Eye (tissue), 1 donor: ENCODE measurements at places on chromosomes 16 and 17.
A peak's percentile ranks its signal among the peaks of the same experiment; 100 is the strongest.

DNA sequence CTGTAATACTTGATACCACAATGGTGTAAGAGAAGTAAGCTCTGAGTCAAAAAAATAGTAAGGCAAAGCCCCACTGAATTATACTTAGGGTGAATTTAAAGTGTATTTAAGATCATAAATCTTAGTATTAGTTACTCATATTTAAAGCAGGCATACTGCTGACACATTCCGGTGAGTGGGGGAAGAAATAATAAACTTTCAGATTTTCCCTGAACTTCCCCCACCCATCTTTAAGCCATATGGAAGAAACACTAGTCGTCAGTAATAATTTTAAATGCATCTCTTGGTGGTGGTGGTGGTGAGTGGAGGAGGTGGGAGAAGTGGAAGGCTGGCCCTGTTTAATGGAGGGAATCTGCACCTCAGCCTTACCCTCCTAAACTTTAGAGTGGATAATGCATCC is 20.5 kb downstream of the MPHOSPH6 start:
- no peak for DNase-seq

DNA sequence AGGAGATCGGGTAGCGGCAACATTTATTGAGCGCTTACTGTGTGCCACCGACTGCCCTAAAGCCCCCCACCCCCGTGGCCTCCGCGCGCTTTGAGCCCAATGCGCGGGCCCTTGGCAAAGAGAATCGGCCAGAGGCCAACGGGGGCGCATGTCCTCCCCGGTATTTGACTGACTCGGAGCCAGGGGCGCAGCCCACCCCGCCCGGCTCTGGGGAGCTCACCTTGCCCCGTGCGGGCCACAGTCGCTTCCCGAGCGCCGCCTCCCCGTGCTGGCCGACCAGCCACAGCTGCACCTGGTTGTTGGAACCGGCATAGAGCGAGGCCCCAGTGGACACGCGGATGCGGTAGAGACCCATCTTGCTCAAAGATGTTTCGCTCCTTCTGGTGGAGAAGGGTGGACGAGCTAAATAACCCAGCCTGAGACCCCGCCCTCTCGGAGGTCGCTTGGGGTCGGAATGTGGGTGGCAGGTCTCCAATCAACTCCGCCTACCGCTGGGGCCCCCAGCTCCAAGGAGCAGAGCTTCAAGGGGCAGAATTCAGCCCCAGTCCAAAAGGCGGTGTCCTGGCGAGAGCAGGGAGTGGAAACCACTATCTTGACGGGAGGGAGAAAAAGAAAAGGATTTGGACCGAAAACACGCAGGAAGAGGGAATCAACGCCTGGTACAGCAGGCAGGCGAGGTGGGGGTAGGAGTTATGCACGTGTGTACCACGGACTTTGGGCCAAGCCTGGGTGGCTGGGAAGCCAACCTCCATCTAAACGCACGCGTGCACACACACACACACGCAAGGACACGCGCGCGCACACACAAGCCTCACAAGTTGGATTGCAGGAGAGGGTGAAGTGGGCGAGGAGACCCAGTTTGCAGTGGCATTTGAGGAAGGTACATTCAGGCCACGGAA is at the start of gene ALOX15:
TSS of gene ALOX15 (minus strand) at position 382 of the 899 bp plus-strand sequence. CDS start at position 355, 27 bp downstream.
- peak; percentile 23 for DNase-seq

DNA sequence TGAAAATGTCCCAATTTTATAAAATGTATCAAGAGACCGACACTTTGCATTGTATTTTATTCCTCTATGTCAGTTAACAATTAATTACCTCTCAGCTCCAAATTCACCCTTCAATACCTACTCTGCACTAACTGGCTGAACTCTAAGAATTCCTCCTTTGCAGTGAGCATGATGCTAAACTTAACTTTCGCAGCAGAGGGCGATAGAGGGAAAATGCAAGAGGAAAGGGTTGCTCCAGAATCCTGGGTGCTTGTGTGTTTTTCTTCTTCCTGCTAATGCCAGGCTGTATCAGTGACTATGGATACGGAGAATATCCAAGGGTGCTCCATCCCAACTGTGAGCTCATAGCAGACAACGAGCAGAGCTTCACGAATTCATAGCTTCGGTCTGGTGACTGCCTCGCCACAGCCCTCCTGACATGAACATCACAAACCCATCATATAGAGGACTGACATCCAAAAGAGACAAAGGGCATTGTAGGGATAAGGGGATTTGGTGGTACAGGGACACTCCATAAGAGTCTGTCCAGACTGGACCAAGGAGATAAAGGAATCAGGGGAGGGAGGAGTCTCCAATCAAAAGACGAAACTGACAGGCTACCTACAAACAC is 172.9 kb downstream of the STX8 start:
- DNase-seq: peak; percentile 26

DNA sequence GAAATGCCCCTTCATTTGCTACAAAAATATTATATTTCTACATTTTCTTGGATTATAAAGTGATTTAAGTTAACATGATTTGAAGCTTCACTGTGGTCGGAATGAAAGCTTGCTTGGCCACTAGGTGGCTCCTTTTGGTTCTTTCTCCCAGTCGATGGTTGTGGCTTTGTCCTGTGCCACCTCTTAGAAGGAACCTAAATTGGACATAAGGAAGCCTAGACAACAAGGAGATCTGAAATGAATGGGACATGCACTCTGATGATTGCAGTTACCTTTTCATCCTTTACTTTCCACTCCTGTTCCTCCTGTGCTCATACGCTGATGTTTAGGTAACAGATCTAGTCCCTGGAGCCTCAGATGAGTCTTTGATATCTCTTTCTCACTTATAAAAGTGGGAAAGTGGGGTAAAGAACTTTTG is 39.2 kb downstream of the FTO start:
- DNase-seq: no peak

DNA sequence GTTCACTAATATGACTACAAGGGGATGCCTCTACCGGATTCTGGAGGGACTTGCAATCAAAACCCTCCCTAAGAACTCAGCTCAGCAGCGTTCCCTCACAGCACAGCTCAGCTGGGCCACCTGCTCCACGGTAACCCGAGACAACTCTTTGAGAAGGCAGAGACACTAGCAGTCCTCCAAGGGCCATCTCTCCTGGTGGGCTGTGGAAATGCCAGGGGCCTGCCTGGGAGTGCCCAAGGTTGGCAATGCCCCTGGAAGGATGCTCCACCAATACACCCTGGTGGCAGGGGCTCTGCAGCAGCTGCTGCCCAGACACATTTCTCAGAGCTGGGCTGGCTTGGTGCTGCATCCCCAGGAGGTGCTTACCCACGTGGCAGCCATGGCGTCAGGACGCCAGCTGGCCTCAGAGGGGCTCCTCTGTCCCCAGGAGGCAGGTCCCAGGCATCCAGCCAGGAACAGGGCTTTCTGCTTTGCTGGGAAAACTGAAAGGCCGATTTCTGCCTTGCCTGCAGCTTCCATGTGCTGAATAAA is 16.5 kb downstream of the CDIP1 start:
- peak; percentile 53 for DNase-seq

- DNase-seq: peak; percentile 44
Observed at GRCh38 chr16:4667203-4667963, 26.0 kb upstream of the NUDT16L1 start.

- peak; percentile 32 for DNase-seq
Observed at GRCh38 chr17:75077072-75077495, 10.7 kb upstream of the SLC16A5 start.

DNA sequence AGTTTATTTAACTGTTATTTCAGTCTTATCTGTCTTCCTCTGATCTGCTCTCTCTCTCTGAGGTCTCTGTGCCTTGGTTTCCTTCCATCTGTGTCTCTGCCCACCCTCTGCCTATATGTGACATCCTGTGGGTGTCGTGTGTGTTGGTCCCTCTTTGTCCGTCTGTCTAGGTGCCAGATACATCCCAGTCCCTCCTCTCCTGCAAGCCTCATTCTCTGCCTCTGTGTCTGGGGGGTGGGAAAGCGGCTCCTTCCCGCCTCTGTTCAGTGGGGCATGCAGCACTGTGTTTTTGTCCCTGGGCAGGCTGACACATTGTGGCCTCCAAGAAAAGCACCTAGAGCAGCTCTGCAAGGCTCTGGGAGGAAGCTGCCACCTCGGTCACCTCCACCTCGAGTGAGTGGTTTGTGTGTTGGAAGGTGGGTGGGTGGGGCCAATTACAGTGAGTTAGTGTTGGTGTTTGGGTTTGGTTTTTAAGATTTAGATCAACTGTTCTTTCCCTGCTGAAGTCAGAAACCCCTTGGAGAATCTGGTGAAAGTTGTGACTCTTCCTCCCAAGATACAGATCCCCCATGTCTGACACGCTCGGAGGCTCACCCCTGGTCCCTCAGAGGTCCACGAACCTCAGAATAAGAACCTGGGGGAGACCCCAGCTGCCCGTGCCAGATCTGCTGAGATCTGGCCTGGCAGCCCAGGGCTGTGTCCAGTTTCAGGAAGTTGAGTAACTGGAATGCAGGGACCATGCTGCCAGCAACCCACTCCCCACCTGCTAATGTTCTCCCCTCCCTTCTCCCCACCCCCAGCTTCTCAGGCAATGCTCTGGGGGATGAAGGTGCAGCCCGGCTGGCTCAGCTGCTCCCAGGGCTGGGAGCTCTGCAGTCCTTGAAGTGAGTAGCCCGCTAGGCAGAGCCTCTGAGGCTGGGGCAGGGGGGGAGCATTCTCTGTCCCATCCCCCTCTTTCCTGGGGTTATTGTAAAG is 50.9 kb upstream of the CPNE2 start:
- DNase-seq: no peak

DNA sequence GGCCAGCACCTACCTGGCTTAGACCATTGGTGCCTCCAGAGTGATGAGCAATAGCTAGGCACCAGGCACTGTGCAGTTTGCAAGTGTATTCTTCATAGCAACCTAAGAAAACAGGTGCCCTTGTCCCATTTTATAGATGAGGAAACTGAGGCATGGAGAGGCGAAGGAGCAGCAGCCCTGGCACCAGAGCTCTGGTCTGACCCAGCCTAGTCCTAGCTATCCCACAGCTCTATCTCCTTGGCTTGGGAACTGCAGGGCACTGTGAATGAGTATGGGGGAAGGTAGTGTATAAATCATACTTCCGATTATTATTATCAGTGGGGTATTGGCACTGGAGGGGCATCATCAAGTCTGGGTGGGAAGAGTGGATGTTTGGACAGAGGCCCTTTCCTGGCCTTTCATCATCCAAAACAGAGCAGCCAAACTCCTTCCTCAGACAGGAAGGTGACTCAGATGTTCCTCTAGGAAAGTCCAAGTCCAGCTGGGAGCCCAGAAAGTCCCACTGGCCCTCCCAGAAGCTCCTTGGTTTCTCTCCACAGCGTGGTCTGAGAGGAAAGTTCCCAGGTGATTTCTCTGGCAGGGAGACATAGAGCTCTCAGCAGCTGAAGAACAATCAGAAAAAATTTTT is 32.0 kb upstream of the PLLP start:
- no peak for DNase-seq

DNA sequence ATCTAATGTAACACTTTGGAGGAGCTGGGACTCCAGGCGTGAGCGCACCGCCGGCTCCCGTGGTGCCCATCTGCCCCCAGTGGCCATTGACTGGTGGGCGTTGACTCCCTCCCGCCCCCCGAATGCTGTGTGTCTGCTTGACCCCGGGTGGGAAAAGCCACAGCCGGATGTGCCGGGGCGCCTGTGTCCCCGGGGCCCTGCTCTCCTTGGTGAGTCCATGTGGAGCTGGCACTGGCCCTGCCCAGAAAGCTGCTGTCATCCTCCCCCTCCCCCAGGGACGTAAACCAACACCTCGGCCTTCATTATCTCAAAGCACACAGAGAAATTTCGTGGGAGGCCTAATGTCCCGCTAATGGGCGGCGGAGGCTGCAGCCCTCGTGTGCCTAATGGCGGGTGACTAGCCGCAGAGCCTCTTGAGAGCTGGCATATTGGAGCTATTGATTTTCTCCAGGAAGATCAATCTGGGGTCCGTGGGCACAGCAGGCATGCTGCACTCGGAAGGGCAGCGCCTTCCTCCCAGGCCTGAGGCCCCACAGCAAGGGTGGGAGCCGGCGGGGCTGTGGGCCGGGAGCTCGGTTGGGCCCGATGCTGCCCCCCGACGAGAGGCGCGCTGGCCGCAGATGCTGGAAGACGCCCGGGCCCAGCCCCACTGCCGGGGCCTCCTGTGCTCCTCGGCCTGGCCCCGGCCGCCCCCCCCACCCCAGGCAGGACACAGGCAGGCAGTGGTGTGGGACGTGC is 4.0 kb upstream of the PERCC1 start:
- DNase-seq: peak; percentile 76

DNA sequence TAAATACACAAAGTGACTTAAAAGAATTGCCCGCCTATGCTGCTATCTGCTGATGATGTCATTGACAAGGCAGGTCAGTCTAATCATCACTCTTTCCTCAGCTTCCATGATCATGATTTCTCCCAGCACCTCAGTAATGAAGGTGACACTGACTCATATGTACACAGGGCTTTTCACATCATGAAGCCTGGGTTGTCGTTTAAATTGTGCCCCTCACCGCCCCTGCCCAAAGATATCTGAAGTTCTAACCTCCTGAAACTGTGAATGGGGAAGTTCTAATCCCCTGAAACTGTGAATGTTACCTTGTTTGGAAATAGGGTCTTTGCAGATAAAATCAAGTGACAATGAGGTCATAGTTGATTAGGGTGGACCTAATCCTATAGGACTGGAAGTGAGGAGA is 17.4 kb upstream of the GPRC5C start:
- DNase-seq: no peak

GRCh38 chr17:36994438-36994837 is 45.7 kb downstream of the AATF start:
- no peak for DNase-seq
